ENCODE measurements at places on chromosomes 7 and 10. TPM values are rescaled to one million over a fixed set of nuclear protein-coding genes. Genes with fewer than 3 reads are reported as not detected.

Gene ELMO1
- total RNA-seq = 121 TPM

Gene NPC1L1
- not detected for total RNA-seq

- H3K4me3 ChIP-seq = peak overlapping the region; percentile 91
- peak; percentile 63 for DNase-seq
- peak overlapping the region; percentile 96 for H3K27ac ChIP-seq
- peaks cover 56% of the 10 kb centered on the region for H3K36me3 ChIP-seq
- no peaks in the 10 kb centered on the region for H3K27me3 ChIP-seq
- H3K4me1 ChIP-seq = peaks cover 75% of the 10 kb centered on the region
Measured at GRCh38 chr7:48090095-48090805, 1.2 kb downstream of the UPP1 start.

- no peak for DNase-seq
- no peaks in the 10 kb centered on the region for H3K4me1 ChIP-seq
- no peaks in the 10 kb centered on the region for H3K36me3 ChIP-seq
- H3K27me3 ChIP-seq = no peaks in the 10 kb centered on the region
Measured at GRCh38 chr7:423312-424260, 96.1 kb downstream of the PDGFA start.

DNA sequence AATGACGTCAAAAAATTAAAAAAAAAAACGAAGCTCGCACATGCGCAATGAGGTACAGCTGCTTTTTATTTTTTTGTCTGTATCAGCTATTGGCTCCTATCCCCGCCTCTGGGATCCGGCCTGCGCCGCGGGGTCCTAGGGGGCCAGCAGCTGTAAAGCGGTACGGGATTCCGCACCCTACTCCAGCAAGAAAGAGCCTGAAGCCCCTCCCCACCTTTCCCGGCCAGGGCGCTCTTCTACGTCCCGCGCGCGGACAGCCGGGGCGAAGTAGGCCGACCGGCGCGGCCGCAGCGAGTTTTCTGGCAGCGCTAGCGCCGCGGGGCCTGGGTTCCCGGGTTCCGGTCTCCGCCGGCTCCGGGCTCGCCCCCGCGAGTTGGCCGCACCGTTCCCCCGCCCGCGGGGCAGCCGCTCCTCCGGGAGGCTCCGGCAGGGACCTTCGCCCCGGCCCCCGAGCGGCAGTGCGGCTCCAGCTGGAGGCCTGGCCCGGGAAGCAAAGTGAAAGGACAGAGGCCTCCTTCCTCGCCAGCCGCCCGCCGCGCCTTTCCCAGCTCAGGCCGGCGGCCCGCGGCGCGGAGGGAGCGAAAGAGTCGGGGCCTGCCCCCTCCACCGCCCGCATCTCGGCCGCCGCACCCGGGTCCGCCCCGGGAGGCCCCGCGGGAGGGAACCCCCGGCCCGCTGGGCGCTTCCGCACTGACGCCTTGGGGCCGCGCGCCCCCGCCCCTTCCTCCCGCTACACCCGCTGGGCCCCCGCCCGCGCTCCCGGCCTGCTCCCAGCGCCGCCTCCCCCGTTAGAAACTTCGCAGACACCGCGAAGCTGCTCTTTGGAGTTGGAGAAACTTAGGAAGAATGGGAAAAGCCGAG, 4.7 kb upstream of the SPAG6 start:
- H3K4me1 ChIP-seq = peaks cover 40% of the 10 kb centered on the region
- peak overlapping the region; percentile 77 for H3K4me3 ChIP-seq

- H3K27me3 ChIP-seq = peaks cover 24% of the 10 kb centered on the region
- H3K36me3 ChIP-seq = no peaks in the 10 kb centered on the region
- H3K27ac ChIP-seq = no peak overlapping the region
- no peak for DNase-seq
- H3K4me3 ChIP-seq = no peak overlapping the region
- H3K4me1 ChIP-seq = peaks cover 8% of the 10 kb centered on the region
Measured at GRCh38 chr10:5509236-5509635, 9.9 kb upstream of the CALML5 start.

- no peak for DNase-seq
- H3K27me3 ChIP-seq = peaks cover 44% of the 10 kb centered on the region
- no peak overlapping the region for H3K4me3 ChIP-seq
- H3K36me3 ChIP-seq = no peaks in the 10 kb centered on the region
Measured at GRCh38 chr7:80916770-80917741, 1.8 kb downstream of the SEMA3C start.

Measured in activated CD4-positive, alpha-beta T cell treated with anti-CD3 and anti-CD28 coated beads, Interleukin-2, amount 10 ng/mL, durations not matched to agents 24 days and 14 days (primary cell).